Stimulated activated CD4-positive, alpha-beta T cell treated with anti-CD3 and anti-CD28 coated beads, Interleukin-1b, Interleukin-23, amount 100 ng/mL, for 1 hour (primary cell): ENCODE measurements at places on chromosomes 5 and 9.

GRCh38 chr5:65062469-65063083, 293.8 kb downstream of the CWC27 start:
- DNase-seq: no peak

DNA sequence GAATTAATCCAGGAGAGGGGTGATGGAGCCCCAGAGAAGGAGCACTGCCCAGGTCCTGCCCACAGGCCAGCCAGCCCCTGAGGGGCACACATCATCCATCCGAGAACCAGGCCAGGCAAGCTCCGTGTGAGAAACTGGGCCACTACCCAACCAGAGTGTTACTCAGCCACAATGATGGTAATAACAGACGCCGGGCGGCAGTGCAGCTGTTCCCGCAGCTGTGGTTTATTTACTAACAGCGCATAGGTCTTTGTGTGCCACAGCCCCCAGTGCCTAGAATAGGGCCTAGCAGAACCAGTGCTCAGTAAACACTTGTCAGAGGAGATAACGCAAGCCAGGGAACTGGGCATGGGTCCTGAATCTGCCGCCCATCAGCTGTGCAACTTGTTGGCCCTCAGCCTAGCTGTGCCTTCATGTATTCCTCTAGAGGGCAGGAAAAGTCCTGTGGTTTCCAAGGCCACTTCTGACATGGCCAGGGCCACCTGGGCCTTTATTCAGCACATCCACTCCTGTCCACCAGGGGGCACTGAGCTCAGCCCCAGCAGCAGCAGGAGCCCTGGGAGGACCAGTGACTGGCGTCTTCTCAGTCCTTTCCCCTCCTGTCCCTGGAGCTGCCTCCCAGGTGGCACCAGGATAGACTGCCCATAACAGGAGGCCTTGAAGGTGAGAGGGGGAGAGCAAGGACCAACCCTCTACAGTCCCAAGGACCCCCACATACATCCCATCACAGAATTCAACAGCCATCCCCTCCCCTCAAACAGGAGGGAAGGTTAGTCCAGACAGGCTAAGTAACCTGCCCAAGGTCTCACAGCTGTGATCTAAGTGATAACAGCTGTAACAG, 2.1 kb downstream of the MXD3 start:
- DNase-seq: peak; percentile 44

GRCh38 chr9:123164285-123164684, 104.1 kb downstream of the STRBP start:
- no peak for DNase-seq

DNA sequence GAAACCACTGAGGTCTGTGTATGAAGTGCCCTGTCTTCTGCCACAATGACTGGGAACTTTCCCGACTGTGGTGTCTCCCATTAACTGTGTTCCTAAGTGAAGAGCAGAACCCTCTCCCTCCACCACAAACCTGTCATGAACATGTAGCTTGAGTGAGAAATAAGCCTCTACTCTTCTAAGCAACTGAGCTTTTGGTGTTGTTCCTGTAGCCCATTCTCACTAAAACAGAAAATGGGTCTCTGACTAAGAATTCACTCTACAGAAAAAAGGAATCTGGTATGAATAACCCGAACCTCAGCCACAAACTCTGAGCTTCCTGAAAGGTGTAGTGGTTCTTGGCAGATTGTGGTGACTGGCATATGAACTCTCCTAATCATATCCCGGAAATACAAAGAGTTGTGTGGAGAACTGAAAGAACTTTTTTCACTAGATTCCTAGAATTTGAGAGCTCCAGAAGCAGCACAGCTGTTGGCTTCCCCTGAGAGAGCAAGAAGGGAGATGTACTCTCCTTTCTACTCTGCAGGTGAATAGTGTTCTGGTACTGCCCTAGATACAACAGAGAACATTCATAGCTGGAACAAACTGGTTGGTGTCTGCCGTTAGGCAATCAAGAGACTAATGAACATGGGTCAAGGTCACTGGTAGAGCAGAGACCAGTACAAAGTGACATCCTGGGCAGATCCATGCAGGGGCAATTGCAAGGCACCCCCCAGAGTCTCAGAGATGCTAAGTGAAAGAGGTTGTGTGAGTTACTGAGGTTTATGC, 283.8 kb downstream of the PDE4D start:
- no peak for DNase-seq

DNA sequence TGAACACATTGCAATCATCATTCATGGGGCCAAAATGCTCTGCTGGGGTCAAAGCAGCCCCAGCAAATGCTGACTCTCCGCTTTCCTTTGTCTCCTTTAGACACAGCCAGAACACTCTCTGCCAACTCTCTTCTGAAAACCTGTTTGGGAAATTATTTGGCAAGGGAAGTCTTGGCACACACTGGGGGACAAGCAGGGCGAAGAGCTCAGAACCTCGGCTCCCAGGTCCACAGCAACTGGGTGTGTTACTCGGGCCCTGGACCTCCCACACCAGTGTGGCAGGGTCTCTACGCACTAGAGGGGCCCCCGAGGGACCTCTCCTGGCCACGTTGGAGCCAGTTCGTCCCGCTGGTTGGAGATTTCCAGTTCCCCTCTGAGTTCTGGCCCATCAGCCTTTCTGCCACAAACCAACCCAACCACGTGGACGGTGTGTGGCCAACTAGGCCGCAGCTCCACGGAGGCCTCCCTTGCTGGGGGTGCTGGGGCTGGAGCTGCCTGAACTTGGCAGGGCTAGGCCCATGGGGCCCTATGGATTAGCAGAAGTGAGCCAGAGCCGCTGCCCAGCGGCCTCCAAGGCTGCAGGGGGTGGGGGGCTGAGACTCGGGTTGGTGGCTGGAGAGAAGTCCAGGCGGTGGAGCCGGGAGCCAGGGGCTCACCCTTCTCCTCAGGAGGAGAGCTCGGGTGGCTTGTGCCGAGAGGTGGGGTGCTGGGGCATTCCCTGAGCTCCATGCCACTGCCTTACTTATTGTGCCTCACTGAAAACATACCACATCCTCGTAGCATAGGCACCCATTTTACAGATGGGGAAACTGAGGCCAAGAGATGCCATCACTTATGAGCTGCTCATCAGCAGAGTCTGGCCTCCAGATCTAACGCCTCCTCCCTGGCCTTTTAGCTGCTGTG, 46.8 kb upstream of the RNU6ATAC start:
- no peak for DNase-seq

- DNase-seq: no peak
Observed at GRCh38 chr9:121998513-121999049, 94.5 kb downstream of the TTLL11 start.

DNA sequence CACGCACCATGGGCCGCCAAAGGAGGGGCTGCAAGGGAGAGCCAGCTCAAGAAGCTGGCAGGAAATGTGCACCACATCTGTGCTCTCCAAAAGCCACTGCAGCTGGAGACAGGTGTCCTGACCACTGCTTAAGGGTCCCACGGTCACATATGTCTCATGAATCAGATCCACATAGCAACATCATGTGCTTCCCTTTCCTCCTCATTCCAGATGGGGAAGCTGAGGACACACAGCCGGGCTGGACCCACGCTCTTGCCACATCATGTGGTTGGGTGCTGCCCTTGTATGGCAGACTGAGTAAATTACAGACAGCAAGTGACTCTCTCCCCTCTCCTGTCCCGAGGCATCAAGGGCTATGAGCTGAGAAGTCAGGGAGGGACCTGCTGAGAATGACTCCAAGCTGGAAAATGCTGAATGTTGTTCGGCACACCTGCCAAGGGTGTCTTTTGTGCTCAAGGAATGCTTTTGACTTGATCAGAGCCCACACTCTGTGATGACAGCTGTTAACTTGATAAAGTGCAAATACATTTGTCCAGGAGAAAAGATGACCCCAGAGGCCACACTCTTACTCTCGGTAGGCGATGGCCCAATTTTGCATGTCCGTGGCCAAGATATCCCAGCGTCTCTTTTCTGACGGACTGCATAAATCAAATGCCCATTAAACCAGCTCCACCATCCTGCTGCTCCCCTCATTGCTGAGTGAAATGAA, 58.2 kb downstream of the NSUN2 start:
- DNase-seq: no peak

DNA sequence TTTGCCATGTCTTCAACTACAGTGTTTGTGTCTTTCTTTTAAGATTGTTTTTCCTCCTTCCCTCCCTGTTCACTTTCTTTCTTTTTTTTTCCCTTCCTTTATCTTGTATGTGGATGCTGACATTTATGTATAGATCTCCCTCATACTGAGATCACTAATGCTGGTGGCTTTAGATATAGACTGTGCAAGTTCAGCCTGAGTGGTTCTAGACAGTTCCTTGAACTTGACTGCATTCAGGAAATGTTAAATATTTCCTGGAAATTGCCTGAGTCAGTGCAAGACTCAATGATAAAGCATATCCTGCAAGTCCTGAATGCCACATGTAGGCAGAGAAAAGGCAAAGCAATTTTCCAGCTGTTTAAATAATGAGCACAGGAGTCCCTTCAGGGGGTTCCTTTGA, 182.5 kb upstream of the NR3C1 start:
- no peak for DNase-seq

GRCh38 chr9:582775-583174, 258.7 kb upstream of the DMRT1 start:
- DNase-seq: no peak

- DNase-seq: no peak
Observed at GRCh38 chr5:41925555-41925951, 472 bp downstream of the FBXO4 start.

- no peak for DNase-seq
Observed at GRCh38 chr5:131084436-131084835, 80.6 kb downstream of the HINT1 start.

- no peak for DNase-seq
Observed at GRCh38 chr9:79687131-79687447, 115.3 kb downstream of the TLE4 start.

DNA sequence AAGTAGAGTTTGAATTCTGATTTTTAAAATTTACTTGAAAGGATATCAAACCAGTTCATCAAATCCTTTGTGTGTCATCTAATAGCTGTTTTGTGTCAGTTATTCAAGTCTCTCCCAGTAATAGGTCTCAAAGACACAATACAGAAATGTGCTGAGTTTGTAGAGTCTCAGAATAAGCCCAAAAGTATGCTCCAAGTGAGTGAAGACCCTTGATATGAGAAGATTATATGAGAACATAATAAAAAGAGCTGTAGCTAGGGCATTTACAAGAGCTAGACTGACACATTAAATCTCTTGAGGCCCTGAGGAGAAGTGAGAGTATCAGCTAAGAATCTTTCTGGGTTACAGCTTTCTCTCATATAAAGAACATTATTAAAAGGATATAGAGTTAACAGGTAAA, 721.0 kb upstream of the ARRDC3 start:
- DNase-seq: no peak

GRCh38 chr9:79264511-79265355, 307.0 kb upstream of the TLE4 start:
- DNase-seq: no peak

DNA sequence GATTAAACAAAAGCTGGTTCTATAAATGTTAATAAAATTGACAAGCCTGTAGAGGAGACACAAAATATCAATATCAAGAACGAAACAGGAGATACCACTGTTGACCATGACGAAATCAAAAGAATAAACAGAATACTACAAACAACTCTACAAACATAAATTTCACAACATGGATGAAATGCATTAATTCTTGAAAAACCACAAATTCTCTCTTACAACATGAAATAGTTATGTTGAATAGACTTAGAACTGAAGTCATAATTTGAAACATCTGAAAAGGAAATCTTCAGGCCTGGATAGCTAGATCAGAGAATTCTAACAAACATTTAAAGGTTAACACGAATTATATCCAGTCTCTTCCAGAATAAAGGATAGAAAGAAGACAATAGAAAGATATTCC, 6.9 kb upstream of the SPATA31C1 start:
- no peak for DNase-seq

DNA sequence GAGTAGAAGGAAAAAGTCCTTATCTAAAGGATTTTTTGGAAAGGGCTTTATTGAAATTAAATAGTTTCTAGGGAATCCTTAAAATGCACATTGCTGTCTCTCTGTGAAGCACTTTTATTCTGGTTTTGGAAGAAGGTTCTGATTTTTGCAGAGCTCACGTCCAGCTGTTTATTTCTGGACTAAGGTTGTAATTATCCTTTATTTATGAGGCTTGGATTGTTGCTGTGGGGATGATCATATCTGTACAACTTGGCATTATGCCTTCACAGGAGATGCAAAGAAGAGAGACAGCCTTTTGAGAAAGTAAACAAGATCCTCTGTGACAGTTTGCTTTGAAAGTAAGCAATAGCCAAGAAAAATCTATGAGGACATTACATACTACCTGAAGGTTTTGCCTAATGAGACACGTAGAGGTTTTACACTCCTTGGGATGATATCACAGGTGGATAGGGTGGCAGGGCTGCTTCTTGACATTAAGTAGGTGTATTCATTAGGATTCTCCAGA, 14.6 kb downstream of the SMARCA2 start:
- DNase-seq: no peak

GRCh38 chr5:43590700-43591099, 12.3 kb upstream of the NNT start:
- no peak for DNase-seq

- no peak for DNase-seq
Observed at GRCh38 chr5:74613283-74613682, 27.2 kb downstream of the ENC1 start.

GRCh38 chr9:21747175-21747574, 55.3 kb upstream of the MTAP start:
- DNase-seq: no peak

GRCh38 chr5:151002250-151002649, 18.1 kb upstream of the GPX3 start:
- DNase-seq: no peak

DNA sequence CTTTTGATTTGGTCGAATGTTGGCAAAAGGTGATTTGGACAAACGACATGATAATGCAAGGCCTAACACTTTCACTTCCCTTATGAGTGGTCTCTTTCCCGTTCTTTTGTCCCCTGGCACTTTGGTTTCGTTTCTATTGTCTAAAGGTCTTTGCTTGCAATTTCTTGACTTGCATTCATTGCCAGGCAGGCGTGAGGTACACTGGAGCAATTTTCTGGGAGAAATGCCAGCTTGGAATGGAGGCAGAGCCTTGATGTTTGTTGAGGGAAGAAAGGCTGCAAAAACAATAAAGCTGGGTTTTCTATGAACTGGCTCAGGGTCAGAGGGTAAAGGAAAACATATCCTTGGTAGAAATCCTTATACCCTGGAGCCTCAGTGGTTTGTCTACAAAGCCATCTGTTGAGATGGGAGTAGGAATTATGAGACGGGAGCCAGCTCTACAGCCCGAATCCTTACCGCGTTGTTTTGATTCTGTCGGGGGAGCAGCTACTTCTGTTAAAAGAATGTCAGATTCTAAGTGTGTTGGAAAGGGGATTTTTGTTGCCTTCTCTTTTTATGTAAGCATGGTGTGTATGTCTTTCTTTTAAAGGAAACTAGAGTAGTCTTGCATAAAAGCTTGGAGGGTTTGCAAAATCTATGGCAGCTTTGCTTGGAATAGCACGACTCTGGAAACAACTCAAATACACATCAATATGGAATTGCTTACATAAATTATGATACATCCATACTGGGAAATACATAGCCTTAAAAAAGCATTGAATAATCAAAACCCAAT, 158.9 kb downstream of the RMI1 start:
- DNase-seq: no peak

GRCh38 chr9:94167376-94167890, 83.2 kb downstream of the PTPDC1 start:
- no peak for DNase-seq
